CD4-positive, alpha-beta T cell treated with Interleukin-12 subunit alpha and Interleukin-12 subunit beta, for 1 hour (primary cell): ENCODE measurements at places on chromosomes 12 and 14.

- no peak for DNase-seq
These were observed 7.2 kb downstream of the DMAC2L start for GRCh38 chr14:50319293-50319692.

DNA sequence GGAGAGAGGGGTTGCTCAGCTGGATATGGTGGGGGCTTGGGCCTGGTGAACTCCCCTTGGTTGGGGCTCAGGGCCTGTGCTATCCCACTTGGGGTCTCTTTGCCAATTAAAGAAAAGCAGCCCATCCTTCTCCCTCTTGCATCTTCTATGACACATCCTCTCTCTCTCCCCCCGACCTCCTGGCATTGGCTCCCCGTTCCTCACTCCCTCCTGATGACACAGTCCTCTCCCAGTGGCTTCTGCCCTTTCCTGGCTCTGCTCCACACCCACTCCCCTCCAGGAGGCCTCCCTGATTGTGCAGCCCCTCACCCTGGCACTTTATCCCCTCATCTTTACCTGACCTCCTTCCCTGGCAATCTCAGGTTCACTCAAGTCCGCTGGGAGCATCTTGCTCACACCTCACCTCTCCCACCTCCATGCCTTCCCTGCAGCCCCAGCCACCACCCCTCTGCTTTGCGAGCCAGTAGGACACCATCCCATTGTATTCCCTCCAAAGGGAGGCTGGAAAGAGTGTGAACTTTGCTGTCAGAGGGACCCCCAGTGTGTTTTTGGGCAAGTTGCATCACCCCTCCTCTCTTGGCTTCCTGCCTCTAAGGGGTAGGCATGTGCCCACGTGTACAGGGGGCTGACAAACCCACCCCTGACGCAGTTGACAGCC, 10.7 kb downstream of the KRT80 start:
- DNase-seq: no peak

GRCh38 chr12:29709054-29709453, 74.7 kb downstream of the TMTC1 start:
- no peak for DNase-seq

- DNase-seq: no peak
These were observed 91.5 kb downstream of the FBXW8 start for GRCh38 chr12:117002051-117002817.

DNA sequence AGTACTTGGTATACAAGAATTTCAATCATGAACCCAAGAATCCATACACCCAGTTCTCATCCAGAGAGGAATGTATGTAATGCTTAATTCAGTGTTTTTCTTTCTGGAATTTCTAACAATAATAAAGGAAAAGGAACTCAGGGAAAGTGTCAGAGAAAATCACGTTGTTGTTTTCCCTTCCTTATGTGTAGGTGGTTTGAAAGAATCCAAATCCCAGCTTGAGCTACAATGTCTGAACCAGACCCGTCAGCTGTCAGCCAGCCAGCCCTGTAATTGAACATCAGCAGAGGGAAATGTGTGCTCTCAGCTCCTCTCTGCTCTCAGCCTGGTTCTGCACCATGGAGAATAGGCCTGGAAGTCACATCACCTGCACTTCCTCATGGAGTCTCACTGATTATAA, 126.5 kb downstream of the TMEM30B start:
- no peak for DNase-seq

- DNase-seq: peak; percentile 1
These were observed 3.9 kb downstream of the BLTP3B start for GRCh38 chr12:100138803-100139098.

DNA sequence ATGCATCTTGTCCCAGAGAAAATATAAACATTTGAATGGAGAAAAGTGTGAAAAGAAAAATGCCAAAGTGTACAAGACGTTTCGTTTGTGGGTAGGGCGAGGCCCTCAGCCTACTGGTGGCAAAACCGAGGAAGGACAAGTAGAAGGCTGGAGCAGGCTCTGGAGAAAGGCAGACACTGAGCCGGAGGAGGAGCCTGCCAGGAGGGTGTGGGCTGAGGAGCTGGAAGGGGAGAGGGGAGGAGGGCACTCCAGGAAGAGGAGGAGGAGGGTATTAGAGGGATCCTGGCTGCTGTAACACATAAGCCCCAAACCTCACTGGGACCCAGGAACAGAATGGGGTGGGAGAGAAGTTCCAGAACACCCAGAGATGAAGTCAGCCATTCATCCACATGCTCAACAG, 47.7 kb downstream of the CLMN start:
- no peak for DNase-seq

GRCh38 chr12:10771132-10771733, 31.2 kb downstream of the TAS2R7 start:
- DNase-seq: peak; percentile 53

GRCh38 chr12:71125949-71126348, 31.9 kb downstream of the TSPAN8 start:
- DNase-seq: no peak

DNA sequence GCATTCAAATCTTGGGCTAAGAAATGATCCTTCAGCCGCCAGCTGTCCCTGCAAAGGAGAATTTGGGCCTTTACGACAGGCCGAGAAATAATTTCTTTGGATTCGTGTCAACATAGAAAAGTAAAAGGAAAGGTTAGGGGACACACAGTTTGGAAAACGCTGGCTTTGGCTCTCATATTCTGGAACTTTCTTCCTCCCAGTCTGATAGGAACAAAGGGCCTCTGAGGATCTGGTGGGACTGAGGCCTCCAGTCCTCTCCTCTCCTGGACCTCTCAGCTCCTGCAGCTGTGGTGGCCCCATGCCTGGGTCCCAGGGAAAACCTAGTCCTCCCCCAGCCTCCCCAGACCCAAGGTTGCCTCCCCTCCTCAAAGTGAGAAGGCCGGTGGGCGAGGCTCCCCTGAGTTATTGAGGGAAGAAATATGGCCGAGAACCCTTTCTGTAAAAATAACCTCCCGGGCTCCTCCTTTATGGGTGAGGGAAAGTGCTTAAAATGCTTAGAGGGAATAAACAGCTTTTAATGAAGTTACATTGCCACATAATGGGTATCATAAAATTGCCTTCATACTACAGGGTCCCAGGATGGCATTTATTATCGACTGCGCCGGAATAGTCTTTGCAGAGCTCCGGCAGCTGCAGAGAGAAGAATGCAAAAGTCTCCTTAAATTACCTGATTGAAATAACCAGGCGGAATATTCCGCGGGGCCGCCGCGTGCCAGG, 188.3 kb downstream of the PHETA1 start:
- DNase-seq: no peak

GRCh38 chr12:41514907-41515306, 326.8 kb downstream of the PDZRN4 start:
- DNase-seq: no peak

DNA sequence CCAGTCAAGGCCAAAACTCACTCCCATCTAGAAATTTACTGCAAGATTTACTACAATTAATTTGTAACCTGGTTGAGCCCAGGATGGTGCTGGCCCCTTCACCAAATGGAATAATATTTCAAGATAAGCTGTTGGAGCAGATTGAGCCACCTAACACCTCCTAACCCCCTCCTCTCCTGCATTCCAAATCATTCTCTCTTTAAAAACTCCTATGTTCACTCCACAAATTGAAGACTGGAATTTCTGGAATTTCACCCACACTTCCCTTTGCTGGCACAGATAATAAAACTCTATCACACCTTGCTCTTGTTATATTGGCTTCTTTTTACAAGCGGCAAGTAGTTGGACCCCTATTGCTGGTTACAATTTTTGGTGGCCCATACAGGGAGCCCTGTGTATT, 41.7 kb downstream of the MIS18BP1 start:
- no peak for DNase-seq
